ENCODE measurements at places on chromosomes 2 and 18.

DNA sequence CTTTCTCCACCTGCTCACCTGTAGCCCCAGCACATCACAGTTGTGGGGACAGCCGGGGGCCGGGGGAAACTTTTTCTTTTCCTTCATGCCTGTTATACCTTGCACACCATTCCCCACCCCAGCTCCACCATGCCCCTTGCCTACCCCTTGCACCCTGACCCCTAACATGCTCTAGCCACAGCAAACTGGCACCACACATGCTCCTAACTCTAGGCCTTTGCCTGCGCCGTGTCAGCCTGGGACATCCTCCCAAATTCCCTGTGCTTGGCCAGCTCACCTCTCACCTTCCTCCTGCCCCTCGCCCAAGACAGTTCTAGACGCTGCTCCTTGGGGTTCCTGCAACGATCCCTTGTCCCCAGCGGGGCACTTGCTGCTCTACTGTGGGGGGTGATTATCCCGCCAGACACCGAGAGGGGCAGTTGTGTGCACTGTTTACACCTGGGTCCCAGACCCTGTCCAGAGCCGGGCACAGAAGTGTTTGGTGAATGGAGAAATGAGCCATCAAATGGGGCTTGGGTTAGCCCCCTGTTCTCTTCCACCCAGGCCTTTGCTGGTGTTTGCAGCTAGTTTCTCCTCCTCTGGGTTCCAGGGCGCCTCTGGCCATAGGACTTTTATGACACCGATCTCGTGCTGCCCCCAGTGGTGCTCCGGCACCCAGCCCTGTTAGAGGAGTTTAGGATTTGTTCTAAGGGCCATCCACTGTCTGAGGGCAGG is 129.8 kb downstream of the CTIF start:
- no peak for DNase-seq

DNA sequence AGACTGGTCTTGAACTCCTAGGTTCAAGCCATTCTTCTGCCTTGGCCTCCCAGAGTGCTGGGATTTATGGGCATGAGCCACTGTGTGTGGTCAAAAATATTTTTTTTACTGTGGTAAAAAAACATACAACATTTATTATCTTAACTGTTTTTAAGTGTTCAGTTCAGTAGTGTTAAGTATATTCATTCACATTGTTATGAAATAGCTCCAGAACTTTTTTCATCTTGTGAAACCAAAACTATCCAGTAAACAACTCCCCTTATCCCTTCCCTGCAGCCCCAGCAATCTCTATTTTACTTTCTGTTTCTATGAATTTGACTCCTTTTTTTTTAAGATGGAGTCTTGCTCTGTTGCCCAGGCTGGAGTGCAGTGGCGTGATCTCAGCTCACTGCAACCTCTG is 9.3 kb downstream of the RMC1 start:
- DNase-seq: no peak

GRCh38 chr2:106582148-106583143 is 95.3 kb downstream of the CD8B2 start:
- peak; percentile 68 for DNase-seq

- DNase-seq: no peak
Observed at GRCh38 chr18:55465313-55465712, 122.7 kb downstream of the TCF4 start.

DNA sequence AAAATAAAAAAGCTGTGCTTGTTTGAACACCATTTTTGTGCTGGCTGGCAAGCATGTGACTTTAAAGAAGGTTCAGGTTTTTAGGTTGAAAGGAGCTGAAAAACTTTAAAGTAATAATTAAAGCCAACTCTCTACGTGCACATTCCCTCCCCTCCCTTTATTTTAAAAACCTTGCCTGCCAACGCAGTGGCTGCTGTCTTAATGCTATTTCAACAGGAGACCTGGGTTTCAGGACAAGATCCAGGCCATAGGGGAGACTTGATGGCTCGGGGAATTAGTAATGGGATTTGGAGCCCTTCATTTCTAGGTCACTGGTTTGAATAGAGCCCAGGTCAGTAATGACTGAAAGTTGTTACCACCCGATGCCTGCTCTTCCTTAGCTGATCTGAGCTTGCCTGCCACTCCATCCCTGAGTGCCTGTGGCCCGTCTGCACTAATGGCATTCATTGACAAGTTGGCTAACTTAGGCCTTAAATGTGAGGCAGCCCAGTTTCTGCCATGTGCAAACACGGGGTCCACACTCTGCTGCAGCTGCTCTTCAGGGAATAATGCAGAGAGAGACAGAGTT is 1233.2 kb upstream of the ZEB2 start:
- no peak for DNase-seq

DNA sequence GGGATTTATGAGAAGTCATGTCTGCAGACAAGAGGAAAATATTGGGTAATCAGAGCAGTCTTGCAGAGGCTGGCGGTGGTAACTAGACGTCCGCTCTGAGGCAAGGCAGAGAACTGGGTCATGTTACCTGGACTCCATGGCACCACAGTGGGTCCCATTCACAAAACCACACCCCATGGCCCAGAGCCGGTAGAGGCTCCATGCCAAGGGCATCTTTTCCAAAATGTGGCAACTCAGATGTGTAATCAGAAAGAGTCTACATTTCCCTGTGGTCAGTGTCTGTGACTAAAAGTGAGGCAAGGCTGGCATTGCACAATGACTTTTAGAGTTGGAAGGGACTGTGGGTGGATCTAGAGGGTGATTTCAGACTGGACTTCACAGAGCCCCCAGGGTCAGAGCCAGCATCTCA is 113.1 kb downstream of the MREG start:
- peak; percentile 73 for DNase-seq

DNA sequence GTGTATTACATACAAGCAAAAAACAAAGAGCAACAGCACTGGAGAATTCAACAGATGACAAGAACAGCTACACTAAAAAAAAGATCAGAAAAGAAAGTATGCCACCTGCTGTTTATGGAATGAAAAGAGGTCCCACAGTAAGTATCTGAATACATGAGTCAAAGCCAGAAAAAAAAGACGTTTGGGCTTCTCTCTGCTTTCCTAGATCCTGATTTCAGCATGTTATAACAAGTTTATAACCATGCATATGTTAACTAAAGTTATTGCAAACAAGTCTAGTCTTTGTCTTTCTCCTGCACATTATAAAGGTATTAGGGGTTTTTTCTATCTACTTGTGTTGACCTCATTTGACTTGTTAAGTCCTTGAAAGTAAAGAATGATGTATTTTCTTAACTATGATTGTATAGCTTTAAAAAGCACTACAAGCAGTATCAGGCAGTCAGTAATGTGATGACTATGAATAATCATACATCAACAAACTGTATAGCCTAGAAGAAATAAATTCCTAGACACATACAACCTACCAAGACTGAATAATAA is 108.5 kb upstream of the COL5A2 start:
- DNase-seq: no peak

- DNase-seq: peak; percentile 36
Observed at GRCh38 chr18:13800505-13801259, 23.3 kb upstream of the MC5R start.

- DNase-seq: no peak
Observed at GRCh38 chr2:160491911-160492371, 1.7 kb downstream of the RBMS1 start.

DNA sequence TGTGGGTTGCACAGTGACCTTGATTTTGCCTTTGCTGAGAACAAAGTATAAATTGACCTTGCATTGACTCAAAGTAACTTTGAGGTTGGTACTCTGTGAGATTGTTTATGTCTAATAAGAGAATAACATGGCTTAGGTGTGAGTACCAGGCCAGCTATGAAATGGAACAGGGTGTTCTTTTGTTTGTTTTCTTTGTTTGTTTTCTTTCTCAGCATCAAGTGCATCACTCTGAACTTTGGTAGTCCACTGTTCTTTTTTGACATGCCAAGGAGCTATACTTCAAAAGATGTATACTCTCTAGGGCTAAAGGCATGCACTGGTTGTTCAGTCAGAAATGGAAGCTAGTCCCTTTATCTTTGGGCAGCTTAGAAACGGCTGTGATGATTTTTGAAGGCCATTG is 5.1 kb downstream of the ABCB11 start:
- no peak for DNase-seq

DNA sequence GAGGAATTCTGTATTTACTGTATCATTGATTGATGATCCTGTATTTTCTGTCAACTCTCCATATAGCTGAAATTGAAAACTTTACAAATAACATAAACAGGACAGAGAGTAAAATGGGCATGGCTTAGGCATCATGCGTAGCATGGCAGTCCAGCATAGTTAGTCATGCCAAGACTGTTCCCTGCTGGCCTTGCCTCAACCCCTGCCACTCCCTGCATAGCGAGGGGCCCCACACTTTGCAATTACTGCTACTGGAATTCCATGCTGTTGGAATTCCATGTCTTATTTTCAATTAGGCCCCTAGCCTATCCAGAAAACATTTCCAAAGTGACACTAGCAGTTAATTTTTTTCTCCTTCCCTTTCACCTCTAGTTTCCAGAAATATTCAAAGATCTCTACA is 15.1 kb upstream of the SOX11 start:
- no peak for DNase-seq

DNA sequence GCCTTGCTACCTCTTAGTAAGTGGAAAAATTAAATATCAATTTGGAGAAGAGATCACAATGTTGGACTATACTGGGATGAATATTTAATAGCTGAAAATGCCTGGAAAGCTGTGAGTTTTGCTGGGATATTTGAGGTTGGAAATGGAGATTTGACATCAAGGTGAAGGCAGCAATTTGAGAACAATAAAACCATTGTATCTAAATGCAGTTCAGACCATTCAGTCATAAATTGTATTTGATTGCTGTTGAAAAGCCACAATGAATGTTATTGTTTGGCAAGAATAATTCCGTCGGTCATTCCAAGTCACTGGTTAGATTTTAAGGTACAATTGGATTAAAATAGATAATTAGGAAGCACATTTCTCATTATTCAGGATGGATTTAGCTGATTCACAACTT is 325.6 kb downstream of the HRH4 start:
- DNase-seq: no peak

DNA sequence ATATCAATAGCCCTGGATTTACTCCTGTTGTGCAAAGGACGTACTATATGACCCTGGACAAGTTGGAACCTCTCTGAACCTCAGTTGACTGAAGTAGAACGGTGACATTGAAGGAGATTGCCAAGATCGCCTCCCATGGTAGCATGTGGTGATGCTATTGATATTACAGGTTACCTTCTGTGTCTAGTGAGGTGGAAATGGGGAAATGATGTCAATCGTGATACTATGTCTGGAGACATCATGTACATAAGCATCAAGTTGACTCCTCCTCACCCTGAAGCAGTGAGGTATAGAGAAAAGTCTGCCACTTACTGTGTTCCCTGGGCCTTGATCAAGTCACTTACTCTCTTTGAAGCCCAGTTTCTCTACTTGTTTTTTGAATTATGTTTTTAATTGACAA is 93.9 kb downstream of the KLF7 start:
- no peak for DNase-seq

- DNase-seq: no peak
Observed at GRCh38 chr2:114219456-114219855, 223.0 kb upstream of the DPP10 start.

- no peak for DNase-seq
Observed at GRCh38 chr18:7726522-7726921, 159.4 kb downstream of the PTPRM start.

GRCh38 chr2:27303093-27304025 is 4.9 kb downstream of the UCN start:
- no peak for DNase-seq

GRCh38 chr2:163133602-163134001 is 295.0 kb upstream of the KCNH7 start:
- no peak for DNase-seq

GRCh38 chr2:68236876-68237275 is 15.5 kb downstream of the PPP3R1 start:
- DNase-seq: no peak

- DNase-seq: no peak
Observed at GRCh38 chr2:150526006-150526405, 38.5 kb upstream of the RND3 start.

- no peak for DNase-seq
Observed at GRCh38 chr2:191049728-191050639, 36.0 kb upstream of the STAT1 start.

GRCh38 chr2:189698020-189698887 is 23.8 kb downstream of the ANKAR start:
- no peak for DNase-seq

GRCh38 chr18:59707306-59707705 is 10.1 kb upstream of the CCBE1 start:
- DNase-seq: no peak

DNA sequence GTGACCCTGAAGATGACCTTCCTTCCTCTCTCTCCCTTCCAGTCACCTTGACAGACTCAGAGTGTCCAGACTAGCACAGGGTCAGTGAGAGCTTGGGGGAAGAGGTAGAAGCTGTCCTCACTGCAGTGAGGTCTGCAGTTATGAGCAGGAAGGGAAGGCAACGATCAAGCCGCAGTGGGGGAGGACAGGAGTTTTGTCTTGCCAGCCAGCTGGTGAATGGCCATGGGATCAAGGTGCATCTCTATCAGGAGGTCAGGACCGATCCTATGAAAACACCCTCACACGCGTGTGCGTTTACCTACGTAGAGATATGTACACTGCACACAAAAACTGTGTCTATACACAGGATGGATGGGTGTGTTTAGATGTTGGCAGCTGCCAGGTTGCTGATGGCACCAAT is 83.2 kb downstream of the THNSL2 start:
- DNase-seq: no peak

GRCh38 chr2:40625849-40626248 is 174.0 kb upstream of the SLC8A1 start:
- DNase-seq: no peak

GRCh38 chr2:14081521-14081920 is 551.0 kb upstream of the LRATD1 start:
- DNase-seq: no peak

- DNase-seq: no peak
Observed at GRCh38 chr2:99101697-99102096, 39.8 kb upstream of the C2orf15 start.

- DNase-seq: no peak
Observed at GRCh38 chr2:62787386-62787785, 81.9 kb downstream of the EHBP1 start.

DNA sequence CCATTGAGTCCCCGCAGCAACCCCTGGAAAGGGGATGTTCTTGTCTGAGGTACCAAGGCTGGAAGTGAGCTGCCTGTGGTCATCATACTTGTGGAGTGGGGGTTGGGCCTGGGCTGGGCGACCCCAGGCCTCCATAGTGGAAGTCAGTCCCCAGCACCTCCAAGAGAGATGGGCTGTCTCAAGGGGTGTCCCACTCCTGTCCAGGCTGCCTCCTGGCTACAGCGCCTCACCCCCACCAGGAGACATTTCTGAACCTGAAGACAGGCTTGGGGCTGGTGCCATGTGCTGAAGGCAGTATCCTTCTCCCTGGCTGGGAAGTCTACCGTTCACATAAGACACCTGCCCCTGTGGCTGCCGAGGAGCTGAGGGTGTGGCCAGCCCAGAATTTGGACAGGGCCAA is 28.9 kb downstream of the INHBB start:
- no peak for DNase-seq
